ENCODE measurements at places on chromosomes 16 and 17. TPM values are rescaled to one million over a fixed set of nuclear protein-coding genes. Genes with fewer than 3 reads are reported as not detected.

DNA sequence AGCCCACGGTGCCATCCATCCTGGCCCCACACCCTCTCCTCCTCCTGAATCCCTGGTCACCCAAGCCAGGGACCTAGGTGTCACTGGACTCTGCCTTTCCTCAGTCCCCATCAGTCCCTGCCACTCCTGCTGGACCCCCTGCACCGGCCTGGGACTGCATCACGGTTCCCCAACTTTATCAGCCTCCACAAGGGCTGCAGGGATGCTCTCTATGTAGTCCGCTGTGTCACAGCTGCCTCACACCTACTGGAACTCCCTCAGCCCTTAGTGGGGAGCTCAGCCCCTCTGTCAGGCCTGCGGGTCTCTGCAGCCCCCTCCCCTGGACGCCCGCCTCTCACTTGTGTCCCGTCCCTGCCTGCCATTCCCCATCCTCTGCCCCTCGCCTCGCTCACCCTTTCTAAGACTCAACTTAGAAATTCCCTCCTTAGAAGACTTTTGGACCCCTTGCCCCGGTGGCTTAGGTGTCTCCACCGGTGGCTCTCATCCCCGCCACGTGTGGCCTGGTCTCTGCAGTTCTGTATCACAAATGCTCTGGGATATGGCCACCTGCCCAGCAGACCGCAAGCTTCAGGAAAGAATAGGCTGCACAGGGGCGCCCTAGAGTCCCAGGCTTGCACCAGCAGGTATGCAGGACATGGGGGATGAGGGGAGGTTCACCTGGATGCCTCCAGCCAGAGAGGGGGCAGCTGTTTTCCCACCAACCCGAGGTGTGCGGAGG lies 62.9 kb downstream of the PRMT7 start:
- DNase-seq: no peak
- H3K4me1 ChIP-seq: peaks cover 5% of the 10 kb centered on the region
- peak overlapping the region; percentile 71 for H3K27ac ChIP-seq
- H3K36me3 ChIP-seq: no peaks in the 10 kb centered on the region
- H3K27me3 ChIP-seq: no peaks in the 10 kb centered on the region

- no peaks in the 10 kb centered on the region for H3K27me3 ChIP-seq
- no peaks in the 10 kb centered on the region for H3K36me3 ChIP-seq
- DNase-seq: no peak
- no peak overlapping the region for H3K4me3 ChIP-seq
Measured at GRCh38 chr17:55708175-55708974, 14.3 kb downstream of the TMEM100 start.

- no peaks in the 10 kb centered on the region for H3K27me3 ChIP-seq
- H3K27ac ChIP-seq: no peak overlapping the region
- H3K36me3 ChIP-seq: peaks cover 13% of the 10 kb centered on the region
- peaks cover 7% of the 10 kb centered on the region for H3K4me1 ChIP-seq
- no peak for DNase-seq
Measured at GRCh38 chr17:13671341-13671740, 69.6 kb upstream of the HS3ST3A1 start.

- no peaks in the 10 kb centered on the region for H3K27me3 ChIP-seq
- H3K36me3 ChIP-seq: peaks cover 12% of the 10 kb centered on the region
- no peak for DNase-seq
- peaks cover 48% of the 10 kb centered on the region for H3K4me1 ChIP-seq
- no peak overlapping the region for H3K27ac ChIP-seq
- H3K4me3 ChIP-seq: peak overlapping the region; percentile 28
Measured at GRCh38 chr17:41913798-41914197, 5.0 kb downstream of the ACLY start.

DNA sequence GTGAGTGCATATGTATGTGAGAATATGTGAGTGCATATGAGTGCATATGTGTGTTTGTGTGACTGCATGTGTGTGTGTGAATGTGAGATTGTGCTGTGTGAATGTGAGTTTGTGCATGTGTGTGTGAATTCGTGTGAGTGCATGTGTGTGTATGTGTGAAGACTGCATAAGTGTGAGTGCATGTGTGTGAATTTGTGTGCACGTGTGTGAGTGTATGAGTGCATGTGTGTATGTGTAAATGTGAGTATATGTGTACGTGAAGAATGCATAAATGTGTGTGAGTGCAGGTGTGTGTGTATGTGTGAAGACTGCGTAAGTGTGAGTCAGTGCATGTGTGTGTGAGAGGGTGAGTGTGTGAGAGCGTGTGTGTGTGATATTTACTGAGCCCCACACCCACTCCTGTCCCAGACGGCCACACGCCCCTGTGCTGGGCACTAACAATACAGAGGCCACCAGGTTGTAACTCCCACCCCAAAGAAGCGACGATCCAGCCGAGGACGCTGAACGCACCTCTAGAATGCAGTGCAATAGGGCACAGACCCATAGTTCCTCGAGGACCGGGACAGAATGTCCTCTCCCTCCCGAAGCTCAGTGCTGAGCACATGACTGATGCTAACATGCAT lies 97.8 kb downstream of the C16orf95 start:
- H3K4me3 ChIP-seq: no peak overlapping the region
- H3K4me1 ChIP-seq: no peaks in the 10 kb centered on the region
- H3K27me3 ChIP-seq: no peaks in the 10 kb centered on the region
- no peak for DNase-seq

DNA sequence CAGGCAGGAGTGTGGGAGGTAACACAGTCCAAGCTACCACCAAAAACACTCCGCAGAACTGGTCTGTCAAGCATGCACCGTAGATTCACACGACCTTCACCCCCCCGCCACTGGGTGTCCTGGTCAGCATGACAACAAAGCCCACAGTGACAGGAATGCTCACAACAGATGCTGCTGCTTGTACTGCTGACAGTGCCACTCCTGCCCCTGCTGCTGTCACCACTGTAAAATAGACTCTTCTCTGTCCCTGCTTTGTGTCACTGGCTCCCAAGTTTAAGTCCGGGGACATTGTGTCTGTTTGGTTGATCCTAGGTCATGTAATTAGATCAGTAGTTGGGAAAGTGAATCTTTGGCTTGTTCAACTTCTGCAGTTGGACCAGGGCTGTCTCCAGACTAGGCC lies 7.0 kb upstream of the ODF4 start:
- no peak overlapping the region for H3K4me3 ChIP-seq
- peaks cover 11% of the 10 kb centered on the region for H3K4me1 ChIP-seq
- H3K36me3 ChIP-seq: no peaks in the 10 kb centered on the region
- DNase-seq: peak; percentile 25
- H3K27me3 ChIP-seq: peaks cover 17% of the 10 kb centered on the region

GRCh38 chr17:80614332-80615047 lies 69.9 kb downstream of the RPTOR start:
- H3K27ac ChIP-seq: no peak overlapping the region
- H3K4me3 ChIP-seq: no peak overlapping the region
- H3K27me3 ChIP-seq: no peaks in the 10 kb centered on the region
- peaks cover 2% of the 10 kb centered on the region for H3K36me3 ChIP-seq
- DNase-seq: no peak

DNA sequence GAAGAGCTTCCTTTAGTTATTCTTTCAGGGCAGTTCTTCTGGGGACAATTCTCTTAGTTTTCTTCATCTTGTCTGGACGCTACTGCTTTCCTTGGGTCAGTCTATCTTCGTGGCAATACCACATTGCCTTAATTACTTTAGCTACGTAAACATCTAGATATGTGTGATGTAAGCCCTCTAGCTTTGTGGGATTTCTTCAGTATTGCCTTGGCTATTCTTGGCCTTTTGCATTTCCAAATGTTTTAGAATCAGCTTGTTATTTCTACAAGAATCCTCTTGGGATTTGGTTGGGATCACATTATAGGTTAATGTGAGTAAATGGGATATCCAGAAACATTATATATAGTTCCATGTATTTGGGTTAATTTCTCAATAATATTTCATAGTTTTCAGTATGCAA lies 9.0 kb upstream of the ST6GALNAC2 start:
- no peak overlapping the region for H3K27ac ChIP-seq
- no peaks in the 10 kb centered on the region for H3K36me3 ChIP-seq
- H3K27me3 ChIP-seq: peaks cover 1% of the 10 kb centered on the region
- DNase-seq: no peak

- no peaks in the 10 kb centered on the region for H3K27me3 ChIP-seq
- H3K4me3 ChIP-seq: no peak overlapping the region
- no peak for DNase-seq
- no peak overlapping the region for H3K27ac ChIP-seq
- peaks cover under 1% of the 10 kb centered on the region for H3K36me3 ChIP-seq
Measured at GRCh38 chr17:70810609-70811008, 641.3 kb downstream of the KCNJ2 start.

DNA sequence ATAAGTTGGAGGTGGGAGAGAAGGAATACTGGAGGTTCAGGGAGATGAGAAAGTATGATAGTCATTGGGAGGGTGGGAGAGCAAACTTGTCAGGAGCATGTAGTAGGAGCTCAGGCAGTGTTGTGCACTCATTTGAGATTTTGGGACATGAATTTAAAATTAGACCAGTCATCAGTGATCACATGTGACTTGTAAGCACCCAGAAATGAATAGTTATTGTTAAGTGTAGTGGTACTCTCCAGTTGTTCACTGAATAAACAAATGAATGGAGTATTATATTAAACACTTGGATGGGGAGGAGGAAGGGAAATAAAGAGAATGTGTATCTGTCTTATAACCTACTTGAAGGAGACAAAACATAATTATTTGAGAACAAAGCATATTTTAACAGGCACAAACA lies 2.2 kb upstream of the PSME3 start:
- H3K4me3 ChIP-seq: peak overlapping the region; percentile 65
- no peaks in the 10 kb centered on the region for H3K36me3 ChIP-seq
- H3K27ac ChIP-seq: no peak overlapping the region
- peaks cover 21% of the 10 kb centered on the region for H3K4me1 ChIP-seq

DNA sequence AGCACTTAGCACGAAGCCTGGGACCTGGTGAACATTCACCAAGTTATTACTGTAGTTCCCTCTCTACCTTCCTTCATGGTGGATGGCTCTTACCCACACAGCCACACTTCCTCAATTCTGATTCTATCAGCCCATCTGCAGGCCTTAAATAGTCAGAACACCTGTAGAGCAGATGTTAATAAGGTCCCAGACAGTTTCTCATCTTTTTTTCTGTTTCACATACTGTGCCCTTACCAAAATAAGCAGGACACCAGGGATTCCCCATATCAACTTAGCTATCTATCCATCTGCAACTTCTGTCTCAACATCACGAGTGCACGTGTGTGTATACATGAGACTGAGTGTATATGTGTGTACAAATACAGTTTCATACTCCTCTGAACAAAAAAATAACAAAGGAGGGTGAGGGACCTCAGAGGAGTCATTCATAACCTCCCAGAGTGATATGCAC lies 2.8 kb downstream of the RECQL5 start:
- peak overlapping the region; percentile 8 for H3K4me3 ChIP-seq
- no peak for DNase-seq
- H3K36me3 ChIP-seq: peaks cover 4% of the 10 kb centered on the region

DNA sequence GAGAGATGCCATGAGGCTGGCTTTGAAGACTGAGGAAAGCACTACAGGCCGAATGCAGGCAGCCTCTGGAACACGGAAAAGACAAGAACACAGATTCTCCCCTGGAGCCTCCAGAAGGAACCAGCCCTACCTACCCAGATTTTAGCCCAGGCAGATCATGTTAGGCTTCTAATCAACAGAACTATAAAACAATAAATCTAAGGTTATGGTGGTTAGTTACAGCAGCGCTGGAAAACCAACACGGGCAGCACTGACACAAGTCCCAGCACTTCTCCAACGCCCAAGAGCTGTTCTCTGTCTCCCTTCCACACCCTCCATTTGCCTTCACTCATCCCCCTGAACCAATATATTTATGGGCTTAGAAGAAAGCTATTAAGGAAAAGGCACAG lies 7.5 kb downstream of the ANKRD11 start:
- H3K27ac ChIP-seq: no peak overlapping the region
- no peaks in the 10 kb centered on the region for H3K27me3 ChIP-seq
- no peak overlapping the region for H3K4me3 ChIP-seq
- no peaks in the 10 kb centered on the region for H3K36me3 ChIP-seq

- no peak for DNase-seq
- no peak overlapping the region for H3K4me3 ChIP-seq
- H3K36me3 ChIP-seq: peaks cover 2% of the 10 kb centered on the region
Measured at GRCh38 chr17:72423718-72424117, 302.9 kb downstream of the SOX9 start.

GRCh38 chr16:55508941-55509931 lies at the start of gene LPCAT2:
TSS of gene LPCAT2 (plus strand) at chr16:55509072. CDS start at chr16:55509182, 110 bp downstream.
- peaks cover 19% of the 10 kb centered on the region for H3K4me1 ChIP-seq
- H3K4me3 ChIP-seq: peak within 1 kb of the TSS; percentile 85
- peaks cover 32% of the 10 kb centered on the region for H3K36me3 ChIP-seq
- peak within 1 kb of the TSS; percentile 36 for H3K27ac ChIP-seq
- DNase-seq: peak; percentile 84
- peaks cover 5% of the 10 kb centered on the region for H3K27me3 ChIP-seq

GRCh38 chr17:49343273-49343672 lies 18.8 kb downstream of the ZNF652 start:
- no peak for DNase-seq
- H3K36me3 ChIP-seq: no peaks in the 10 kb centered on the region
- H3K4me3 ChIP-seq: no peak overlapping the region
- H3K27me3 ChIP-seq: no peaks in the 10 kb centered on the region

GRCh38 chr17:17166446-17166845 lies 39.7 kb downstream of the PLD6 start:
- H3K27ac ChIP-seq: no peak overlapping the region
- no peaks in the 10 kb centered on the region for H3K27me3 ChIP-seq
- no peak for DNase-seq
- H3K4me3 ChIP-seq: no peak overlapping the region
- H3K36me3 ChIP-seq: peaks cover 13% of the 10 kb centered on the region
- peaks cover 2% of the 10 kb centered on the region for H3K4me1 ChIP-seq

DNA sequence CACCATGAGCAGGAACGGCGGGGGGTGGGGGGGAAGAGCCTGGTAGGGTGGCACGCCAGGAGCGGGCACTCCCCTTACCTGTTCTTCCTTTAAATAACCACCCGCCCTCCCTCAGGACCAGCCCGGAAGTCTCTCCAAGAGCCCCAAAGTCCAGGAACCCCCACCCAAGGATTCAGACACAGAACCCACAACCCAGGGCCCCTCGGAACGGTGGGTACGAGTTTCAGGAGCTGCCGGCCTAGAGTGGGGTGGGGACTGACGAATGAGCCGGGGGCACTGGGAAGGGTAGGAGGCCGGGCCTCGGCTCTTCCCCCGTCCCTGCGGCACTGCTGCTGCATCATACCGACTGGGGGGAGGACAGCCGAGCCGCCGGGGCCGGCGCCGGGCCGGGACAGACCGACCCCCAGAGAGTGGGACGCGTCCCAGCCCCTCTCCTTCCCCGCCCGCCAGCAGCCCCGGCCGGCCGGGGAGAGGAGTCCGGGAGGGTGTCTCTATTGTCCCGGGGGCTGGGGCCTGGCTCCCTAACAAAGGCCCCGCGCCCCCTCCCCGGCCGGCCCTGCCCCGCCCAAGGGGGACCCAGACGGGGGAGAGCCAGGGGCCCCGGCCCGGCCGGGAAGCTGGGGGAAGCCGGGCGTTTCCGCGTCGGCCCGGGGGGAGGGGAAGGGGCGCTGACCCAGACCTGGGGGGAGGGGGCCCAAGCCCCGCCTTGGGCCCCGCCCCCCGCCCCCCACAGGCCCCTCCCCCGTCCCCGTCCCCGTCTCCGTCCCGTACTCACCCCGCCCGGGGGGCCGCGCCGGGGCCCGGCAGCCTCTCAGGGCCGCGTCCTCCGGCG lies 747 bp downstream of the ATXN7L3 start:
- no peaks in the 10 kb centered on the region for H3K27me3 ChIP-seq
- H3K36me3 ChIP-seq: peaks cover 3% of the 10 kb centered on the region
- DNase-seq: peak; percentile 41
- peaks cover 30% of the 10 kb centered on the region for H3K4me1 ChIP-seq
- H3K4me3 ChIP-seq: peak overlapping the region; percentile 87
- peak overlapping the region; percentile 62 for H3K27ac ChIP-seq

KCNH4 gene
- 0.14 TPM for total RNA-seq

RHBDF2 gene
- 2.0 TPM for total RNA-seq

ZSCAN10 gene
- not detected for total RNA-seq

MYH3 gene
- total RNA-seq: 3.8 TPM

RASL10B gene
- 31.7 TPM for total RNA-seq

SLC5A10 gene
- total RNA-seq: not detected

VAT1L gene
- 5.2 TPM for total RNA-seq

TANGO6 gene
- 21.1 TPM for total RNA-seq

SCNN1B gene
- not detected for total RNA-seq

TEX14 gene
- total RNA-seq: 0.48 TPM

CCDC154 gene
- total RNA-seq: 1.9 TPM

Measured in neural crest cell (in vitro differentiated cells).